Kidney capillary endothelial cell (primary cell): ENCODE measurements at places on chromosomes 5 and 9.
A peak's percentile ranks its signal among the peaks of the same experiment; 100 is the strongest.

DNA sequence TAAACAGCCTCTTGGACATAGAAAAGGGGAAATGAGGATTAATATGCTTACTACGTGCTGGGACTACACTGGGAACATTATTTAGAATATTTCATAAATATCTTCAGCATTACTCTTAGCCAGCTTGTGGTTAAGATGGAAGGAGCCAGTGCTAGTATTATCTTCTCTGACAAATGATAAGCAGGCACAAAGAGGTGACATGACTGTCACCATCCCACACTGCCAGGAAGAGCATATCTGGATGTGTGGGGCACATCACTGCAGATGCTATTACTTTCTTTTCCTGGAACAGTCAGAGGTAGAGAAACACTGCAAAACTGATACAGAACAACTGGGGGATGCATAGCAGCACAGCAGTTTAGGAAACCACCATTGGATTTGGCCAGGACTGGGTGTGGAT lies 281.0 kb upstream of the TNC start:
- no peak for DNase-seq

DNA sequence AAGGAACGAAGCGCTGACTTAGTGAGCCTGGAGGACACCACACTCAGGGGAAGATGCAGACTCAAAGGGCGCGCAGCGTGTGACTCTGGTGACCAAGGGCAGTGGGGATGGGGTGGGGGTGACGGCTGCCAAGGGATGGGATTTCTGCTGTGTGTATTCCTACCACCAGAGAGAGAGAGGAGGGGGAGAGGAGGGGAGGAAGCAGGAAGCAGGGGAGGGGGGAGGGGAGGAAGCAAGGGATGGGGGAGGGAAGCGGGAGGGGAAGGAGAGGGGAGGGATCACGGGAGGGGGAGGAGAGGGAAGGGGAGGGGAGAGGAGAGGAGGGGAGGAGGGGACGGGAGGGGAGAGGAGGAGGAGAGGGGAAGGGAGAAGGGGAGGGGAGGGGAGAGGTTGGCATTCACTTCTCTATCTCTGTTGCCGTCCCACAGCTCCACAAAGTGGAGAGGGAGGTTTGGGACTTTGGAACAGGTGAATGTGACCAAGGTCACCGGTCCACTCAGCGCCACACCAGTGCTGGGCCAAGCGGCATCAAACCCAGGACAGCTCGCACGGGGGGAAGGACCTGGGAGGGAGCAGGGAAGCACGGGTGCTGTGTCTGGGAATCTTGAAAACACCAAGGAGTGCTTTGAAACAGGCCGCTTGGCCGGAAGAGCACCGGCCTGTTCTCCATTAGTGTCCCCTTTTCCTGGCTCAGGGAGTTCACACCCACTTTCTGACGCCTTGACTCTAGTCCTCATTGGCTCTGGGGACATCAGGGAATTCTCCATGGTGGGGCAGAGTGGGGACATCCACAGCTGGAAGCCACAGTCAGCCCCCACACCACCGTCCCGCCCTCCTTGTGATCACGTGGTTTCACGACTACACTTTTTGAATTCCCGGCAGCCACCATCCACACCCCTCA lies 77.4 kb downstream of the VAV2 start:
- no peak for DNase-seq

DNA sequence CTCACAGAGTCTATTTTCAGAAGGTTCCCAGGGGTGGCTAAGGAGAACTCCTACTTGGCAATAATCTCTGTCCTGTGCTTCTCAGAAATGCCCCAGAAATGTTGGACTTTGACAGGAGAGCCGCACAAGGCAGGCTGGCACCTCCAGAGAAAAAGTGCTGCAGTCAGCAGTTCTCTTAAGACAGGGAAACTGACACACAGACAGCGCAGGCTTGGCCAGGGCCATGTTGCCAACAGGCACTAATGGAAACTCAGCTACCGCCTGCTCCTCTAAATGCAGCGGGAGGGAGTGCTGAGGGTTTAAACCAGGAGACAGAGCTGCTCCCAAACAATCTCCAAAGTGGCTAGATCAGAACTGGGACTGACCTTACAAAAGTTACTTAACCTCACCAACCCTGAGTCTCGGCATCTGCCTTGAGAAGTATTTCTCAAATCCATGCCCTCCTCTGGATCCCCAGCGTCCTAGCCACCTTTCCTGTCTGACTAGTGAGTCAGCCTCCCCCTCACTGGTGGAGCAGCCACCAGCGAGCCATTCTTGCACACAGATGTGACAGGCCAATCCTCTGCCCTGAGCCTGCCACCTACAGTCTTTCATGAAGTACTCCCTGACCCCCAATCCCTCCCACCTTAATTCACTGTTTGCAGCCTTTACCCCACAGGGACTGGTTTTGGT lies 186.4 kb downstream of the CDK5RAP2 start:
- DNase-seq: peak; percentile 16

GRCh38 chr5:52668544-52669185 lies 119.1 kb upstream of the ITGA1 start:
- no peak for DNase-seq

DNA sequence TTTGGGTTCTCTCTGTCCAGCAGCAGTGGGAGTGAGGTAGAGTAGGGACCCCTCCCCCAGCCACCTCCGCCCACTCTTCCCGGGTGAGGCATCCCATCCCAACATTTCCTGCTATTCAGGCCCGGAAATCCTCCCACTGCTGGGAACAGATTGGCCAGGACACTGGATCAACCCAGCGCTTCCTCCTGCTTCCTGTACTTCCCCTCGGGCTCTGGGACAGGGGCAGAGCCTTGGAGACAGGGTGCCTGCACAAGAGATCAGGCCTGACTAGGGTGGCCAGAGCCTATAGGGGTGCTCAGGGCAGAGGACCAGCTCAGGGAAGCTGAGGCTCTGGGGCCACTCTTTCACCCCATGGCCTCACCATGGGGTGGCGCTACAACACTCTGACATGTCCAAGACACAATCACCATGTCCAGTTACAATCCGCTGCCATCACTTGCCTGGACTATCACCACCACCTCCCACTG lies 14.5 kb downstream of the SH2D3C start:
- peak; percentile 97 for DNase-seq

DNA sequence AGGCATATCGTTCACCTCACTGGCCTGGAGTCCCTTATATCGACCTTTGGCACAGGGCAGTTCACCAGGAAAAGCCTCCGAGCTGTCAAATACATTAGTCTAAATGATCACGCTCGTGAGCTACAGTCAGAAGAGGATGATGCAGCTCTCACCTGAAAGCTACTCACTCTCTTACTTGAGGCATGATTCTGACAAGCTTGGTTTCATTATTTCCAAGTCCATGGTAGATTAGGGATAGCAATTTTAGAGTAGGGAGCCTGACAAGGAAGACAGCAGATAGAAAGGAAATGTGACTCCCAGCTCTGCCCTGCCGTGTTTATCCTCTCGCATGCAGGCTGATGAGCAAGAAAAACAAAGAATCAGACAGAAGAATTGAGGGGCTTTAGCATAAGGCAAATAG lies 98.0 kb upstream of the MAP1B start:
- DNase-seq: no peak

GRCh38 chr5:148725675-148726074 lies 71.3 kb upstream of the HTR4 start:
- no peak for DNase-seq
